ENCODE measurements at places on chromosomes 3 and 15.
A peak's percentile ranks its signal among the peaks of the same experiment; 100 is the strongest.

DNA sequence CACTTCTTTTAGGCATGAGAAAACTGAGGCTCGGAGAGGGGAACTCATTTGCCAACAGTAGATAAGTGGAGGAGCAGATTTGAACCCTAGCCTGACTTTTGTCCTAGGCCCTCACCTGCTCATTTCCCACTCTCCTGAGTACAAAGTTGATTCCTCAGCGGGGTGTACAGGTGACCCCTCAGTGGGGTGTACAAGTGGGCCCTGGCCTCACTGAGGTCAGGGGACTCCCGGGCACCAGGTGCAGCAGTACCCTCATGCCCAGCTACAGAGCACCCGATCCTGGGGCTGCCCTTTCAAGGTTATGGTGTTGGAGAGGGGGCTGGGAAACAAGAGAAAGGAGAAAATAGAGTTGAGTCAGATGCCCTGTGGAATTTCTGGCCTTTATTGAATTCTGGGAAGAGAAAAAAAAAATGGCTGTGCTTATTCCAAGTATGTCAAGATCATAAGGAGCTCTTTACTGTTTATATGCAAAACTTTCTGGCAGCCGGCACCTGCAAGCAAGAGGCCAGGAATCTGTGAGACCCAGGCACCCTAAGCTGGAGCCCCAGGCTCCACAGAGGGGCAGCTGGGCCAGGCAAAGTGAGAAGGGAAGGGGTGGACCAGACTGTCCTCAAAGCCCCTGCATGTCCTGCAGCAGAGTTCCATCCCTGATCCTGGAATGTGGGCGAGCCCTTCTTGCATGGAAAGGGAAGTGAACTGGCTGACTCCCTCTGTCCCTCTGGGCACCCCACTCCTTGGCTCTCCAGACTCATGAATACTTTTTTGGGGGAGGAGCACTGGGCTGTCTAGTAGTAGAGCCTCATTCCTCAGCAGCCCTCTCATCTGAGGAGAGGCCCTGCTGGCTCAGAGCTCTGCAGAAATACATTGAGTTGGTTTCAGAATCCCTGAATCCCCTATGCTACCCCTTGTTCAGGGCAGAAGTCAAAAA lies 43.1 kb downstream of the AMOTL2 start:
- DNase-seq: no peak

- DNase-seq: no peak
Measured at GRCh38 chr15:62828364-62828763, 214.2 kb upstream of the TPM1 start.

DNA sequence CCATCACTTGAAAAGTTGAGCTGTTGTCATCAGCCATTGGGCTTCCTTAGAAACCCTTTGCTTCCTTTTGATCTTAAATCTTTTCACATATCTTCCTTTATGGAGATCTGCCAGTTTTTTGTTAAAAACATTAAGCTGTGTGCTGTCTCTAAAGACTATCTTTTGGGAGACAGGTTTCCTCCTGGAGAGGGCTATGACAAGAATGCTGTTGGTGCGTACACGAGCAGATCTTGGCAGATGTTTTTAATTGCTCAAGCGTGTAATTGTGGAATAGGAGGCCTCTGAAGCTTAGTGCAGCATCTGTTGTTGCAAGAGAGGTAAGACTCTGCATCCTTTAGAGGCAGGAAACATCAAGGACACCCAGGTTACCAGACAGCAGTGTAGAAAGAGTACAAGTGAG lies 56.8 kb downstream of the PHLDB2 start:
- DNase-seq: no peak

- peak; percentile 12 for DNase-seq
Measured at GRCh38 chr15:63893866-63894661, 60.3 kb upstream of the HERC1 start.

DNA sequence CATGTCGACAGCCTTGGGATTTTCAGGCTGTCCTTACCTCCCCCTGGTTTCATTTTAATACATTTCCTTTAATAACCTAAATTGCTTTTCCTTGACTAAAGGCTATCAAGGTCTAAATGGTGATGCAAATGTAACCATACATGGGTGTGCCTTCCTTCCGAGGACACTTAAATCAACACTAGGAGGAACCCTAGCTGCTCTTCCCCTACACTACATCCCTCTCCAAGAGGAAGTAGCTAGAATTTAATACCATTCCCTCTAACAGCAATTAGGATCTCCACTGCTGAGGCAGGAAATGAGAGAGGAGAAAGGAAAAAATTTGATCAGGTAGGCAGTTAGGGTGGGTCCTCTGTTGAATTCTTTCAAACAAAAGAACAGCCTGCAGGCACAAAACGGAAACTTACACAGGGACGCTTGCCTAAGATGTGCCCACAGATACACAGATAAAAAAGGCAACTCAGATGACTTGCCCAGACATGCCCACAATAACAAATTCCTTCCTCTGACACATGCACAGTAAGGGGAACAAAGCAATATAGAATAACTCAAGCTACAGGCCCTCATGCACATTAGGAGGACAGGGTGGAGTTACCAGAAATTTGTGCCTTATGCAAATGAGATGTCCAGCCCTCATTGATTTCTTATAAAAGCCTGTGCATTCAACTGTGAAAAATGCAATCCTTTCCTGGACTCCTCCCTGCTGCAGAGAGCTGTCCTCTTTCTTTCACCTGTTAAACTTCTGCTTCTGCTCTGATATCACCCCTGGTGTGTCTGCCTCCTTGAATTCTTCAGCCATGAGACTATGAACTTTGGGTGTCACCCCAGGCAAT lies 1024.4 kb upstream of the CADM2 start:
- no peak for DNase-seq

GRCh38 chr3:53555068-53555588 lies 60.7 kb downstream of the CACNA1D start:
- no peak for DNase-seq

- DNase-seq: no peak
Measured at GRCh38 chr15:50979041-50979440, 70.6 kb downstream of the AP4E1 start.

DNA sequence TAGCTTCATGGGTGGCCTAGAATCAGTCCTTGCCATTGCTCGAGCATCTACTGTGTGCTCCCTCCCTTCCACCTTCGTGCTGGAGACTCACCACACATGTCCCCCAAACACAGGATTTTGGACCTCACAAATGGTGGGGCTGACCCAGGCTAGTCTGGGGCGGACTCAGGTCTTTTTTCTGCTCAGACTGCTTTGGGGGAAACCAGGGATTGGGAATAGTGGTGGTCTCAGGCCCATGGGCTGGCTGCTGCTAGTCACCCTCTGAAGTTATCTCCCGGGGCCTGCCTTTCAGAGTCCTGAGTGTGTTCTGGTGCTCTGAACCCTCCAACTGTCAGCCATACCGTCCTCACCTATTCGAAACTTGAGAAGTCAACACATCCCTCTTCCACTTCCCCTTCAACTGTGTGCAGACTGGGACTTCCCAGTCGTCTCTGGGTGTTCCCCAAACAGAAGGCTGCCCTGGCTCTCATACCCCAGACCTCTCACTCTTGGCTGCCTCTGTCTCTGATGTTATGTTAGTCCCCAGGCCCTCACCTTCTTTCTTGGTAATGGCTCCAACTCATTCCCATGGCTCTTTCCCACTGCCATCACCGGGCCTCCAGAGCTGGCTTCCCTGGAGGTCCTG lies 46.0 kb downstream of the PPCDC start:
- DNase-seq: no peak

- DNase-seq: no peak
Measured at GRCh38 chr15:42355291-42355690, 4.0 kb upstream of the CAPN3 start.

DNA sequence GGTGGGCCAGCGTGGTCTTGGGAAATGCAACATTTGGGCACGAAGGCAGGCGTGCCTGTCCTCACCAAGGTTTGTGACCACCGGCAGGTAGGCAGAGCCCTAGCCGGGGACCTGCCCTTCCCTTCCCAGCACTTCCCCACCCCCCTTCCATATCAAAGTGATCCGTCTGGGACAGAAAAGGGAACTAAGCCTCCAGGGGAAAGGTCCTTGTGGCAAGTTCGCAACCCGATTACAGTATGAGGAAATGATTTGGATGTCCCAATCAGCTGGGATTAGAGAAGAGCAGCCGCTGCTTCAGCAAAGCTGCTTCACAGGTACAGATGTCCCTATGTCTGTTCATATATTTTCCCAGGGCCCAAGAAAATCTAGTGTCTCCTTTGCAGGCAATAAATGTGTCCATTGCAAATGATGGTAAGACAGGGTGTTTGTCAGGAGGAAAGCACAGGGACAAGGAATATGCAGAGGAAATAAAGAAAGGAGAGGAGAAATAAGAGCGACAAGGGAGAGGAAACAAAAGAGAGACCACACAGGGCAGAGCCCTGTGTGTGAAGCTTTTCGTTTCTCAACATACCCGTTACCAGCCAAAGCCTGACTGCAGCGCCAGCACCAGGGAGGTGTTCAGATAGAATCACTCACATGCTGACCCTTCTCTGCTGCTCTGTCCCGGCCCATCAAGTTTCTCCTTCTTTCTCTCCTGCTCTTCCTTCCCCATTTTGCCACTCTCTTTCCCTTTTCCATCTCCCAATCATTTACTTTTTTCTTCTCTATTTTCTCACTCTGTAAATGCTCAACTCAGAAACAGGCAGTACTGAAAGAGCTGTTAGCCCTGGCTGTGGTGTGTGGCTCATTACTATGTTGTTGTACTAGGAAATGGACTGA lies 17.4 kb upstream of the SECISBP2L start:
- DNase-seq: no peak

GRCh38 chr3:54279005-54279583 lies 156.7 kb downstream of the CACNA2D3 start:
- DNase-seq: peak; percentile 3

DNA sequence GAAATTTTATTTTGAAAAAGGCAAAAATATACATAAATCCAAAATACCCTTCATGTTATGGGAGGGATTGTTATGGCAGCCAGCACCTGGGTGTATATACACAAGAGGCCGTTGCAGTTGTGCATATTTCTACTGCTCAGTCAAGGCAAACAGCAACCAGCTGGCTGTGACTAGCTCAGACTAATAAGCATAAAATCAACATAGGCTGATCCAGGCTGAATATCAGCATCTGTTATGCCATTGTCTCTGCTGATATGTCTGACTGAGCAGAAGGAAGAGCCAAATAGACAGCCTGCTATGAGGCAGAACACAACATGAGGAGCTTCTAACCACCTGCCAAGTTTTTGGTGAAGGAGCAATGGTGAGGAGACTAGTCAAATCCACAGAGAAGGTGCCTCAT lies 457.5 kb upstream of the ALCAM start:
- DNase-seq: no peak

DNA sequence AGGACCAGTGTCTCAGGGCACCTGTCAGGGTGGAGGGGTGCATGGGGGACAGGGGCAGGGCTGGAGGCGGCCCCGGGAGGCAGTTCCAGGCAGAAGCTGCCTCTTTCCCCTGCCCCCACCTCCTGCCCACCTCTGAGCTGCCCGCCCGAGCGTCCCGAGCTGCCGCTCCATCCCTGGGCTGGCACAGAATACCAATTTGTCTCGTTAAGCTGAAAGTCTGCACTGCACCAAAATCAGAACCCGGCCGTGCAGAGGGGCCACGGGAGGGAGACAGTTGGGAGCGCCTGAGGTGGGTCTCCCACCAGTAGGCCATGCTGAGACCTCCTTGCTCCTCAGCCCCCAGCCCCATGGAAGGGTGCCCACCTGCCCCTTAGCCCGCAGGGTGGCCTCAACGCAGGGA lies 1.3 kb upstream of the ATP2B2 start:
- DNase-seq: no peak

- no peak for DNase-seq
Measured at GRCh38 chr15:64693134-64693533, 82.3 kb downstream of the RBPMS2 start.

DNA sequence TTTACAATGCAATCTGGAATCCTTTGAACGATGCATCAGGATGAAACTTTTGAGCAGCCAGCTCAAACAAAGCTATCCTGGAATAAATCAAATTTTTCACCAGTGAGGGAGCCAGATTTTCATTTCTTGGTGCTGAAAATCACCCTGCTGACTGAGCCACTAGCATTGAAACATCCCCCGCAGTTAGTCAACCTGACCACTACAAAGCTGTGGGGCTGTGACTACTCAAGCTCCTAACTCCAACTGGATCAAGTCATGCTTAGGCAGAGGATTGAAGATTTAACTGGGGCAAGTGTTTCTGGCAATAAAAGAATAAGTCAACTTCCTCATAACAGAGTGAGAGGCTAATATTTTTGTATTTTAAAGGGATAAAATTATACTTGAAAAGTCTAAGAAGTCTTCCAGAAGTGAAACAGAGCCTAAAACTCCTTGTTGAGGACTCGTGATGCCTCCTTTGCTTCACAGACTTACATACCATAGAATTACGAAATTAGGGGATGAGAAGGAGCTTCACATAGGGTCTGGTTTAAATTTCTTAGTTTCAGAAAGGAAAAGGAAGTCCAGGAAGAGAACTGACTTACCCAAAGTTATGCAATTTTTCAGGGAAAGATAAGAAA lies 177.8 kb downstream of the SERPINI1 start:
- DNase-seq: no peak

GRCh38 chr15:72534523-72534922 lies 60.4 kb downstream of the ARIH1 start:
- no peak for DNase-seq

Measured in Calu3 (cell line).